ENCODE measurements at places on chromosomes 4 and X.

DNA sequence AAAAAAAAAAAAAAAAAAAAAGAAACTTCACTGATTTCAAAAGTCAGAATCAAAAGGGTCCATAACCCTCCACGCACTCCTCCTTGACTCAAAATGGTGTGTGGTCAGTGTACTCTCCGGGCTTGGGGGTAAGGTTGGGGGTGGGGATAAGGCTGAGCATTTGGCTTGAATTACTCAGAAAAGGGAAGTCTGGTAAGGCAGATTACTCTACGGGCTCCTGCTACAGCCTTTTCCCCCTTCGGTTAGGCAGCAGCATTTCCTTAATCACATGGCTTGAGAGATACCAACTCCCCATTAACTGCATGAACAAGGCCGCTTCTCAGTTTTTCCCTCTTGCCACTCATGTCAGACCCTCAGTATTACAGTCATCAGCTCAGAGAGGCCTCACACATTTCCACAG is 135.4 kb upstream of the DUSP21 start:
- no peak for DNase-seq

DNA sequence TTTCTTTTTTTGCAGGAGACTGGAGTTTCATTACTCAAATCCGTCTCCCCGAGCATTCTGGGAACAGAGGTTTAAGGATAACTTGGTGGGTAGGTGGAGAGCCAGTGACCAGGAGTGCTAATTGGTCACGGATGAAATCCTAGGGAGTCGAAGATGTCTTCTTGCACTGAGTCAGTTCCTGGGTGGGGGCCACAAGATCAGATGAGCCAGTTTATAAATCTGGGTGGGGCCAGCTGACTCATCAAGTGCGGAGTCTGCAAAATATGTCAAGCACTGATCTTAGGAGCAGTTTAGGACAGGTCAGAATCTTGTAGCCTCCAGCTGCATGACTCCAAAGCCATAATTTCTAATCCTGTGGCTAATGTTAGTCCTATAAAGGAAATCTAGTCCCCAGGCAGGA is 741.3 kb downstream of the PCDH7 start:
- no peak for DNase-seq

DNA sequence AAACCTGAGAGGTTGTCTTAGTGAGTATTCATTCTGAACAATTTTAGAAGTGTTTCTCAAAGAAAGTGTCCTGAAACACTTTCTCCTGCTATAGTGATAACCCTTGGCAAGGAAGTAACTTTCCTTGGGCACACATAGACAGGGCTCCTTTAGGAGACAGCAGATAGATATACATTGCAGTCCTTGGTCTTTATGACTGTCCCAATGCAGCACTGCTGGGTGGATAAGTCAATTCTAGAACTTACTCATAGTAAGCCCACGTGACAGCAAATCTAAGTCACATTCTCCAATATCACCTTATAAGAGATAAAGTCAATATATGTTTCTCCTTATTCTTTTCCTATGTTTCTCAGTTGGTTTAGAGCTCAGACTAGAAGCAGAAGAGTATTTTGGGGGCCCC is 46.7 kb downstream of the GPRASP3 start:
- DNase-seq: no peak

DNA sequence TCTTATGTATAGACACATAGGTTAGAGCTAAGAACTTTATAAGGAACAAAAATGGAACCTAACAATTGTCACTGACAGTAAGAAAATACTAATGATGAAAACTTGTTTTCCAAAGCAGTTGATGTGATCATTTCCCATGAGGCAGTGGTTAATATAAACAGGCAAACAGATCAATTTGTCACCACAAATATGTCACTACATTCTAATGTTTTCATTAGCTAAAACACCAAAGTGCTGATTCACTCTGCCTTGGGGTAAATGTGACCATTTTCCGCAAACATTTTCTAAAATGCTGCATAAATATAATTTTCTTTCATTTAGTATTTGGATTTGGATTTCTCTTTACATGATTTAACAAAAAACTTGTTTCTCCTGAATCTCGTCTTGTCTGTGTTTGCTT is 408.9 kb upstream of the CTSO start:
- DNase-seq: no peak

- no peak for DNase-seq
Measured at GRCh38 chr4:108742451-108743420, 20.1 kb downstream of the ETNPPL start.

DNA sequence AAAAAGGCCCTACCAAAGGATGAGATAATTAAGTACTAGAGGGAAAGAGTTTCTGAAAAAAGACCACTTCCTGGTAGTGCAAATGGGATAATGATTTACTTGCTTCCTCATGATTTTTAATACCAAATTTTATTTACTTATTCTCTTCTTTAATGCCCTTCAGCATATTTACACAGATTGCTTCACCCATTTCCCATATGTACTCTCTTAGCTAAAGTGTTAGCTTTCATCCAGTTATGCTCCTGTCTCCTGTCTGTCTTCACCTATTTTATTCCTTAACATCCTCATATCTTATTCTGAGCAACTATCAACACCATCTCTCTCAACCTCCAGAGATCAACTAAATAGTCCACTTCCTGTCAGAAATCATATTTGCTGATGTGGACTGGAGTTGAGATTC is 183.2 kb upstream of the HS3ST1 start:
- DNase-seq: no peak

GRCh38 chr4:108825737-108826136 is 62.9 kb upstream of the ETNPPL start:
- no peak for DNase-seq

DNA sequence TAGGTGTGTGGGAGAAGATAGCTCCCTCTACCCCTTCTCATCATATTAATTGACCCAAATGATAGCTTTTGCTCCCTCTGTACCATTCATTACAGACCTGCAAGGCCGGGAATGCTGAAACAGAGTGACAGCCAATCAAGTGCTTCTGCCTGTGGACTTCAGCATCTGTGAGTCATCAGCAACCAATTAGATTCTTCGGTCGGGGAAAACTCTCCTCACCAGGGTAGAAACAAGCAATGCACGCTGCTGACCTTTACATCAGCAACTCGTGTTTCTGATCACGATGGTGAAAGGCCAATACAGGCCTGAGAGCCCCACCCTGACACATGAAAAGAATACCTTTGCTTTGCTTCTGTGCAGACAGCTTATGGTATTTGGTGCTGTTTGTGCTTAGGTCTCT is 347.2 kb upstream of the DDX53 start:
- no peak for DNase-seq

DNA sequence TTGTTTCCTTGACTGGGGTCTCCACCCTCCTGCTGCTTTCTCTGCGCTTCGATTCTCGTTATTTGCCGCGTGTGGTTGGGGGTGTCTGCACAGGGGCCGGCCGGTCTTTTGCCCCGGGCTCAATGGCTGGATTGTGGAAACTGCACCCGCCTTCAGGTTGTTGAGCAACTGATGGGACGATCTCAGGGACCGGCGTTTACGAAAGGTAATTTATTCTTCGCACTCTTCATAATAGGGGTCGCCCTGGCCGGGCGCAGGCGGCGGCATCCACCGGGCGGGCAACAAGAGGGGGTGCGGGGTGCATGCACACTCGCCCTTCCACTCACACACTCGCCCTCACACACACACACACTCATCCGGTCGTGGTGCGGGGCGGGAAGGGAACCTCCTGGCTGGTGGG is 1.4 kb downstream of the ADGRL3 start:
- no peak for DNase-seq

DNA sequence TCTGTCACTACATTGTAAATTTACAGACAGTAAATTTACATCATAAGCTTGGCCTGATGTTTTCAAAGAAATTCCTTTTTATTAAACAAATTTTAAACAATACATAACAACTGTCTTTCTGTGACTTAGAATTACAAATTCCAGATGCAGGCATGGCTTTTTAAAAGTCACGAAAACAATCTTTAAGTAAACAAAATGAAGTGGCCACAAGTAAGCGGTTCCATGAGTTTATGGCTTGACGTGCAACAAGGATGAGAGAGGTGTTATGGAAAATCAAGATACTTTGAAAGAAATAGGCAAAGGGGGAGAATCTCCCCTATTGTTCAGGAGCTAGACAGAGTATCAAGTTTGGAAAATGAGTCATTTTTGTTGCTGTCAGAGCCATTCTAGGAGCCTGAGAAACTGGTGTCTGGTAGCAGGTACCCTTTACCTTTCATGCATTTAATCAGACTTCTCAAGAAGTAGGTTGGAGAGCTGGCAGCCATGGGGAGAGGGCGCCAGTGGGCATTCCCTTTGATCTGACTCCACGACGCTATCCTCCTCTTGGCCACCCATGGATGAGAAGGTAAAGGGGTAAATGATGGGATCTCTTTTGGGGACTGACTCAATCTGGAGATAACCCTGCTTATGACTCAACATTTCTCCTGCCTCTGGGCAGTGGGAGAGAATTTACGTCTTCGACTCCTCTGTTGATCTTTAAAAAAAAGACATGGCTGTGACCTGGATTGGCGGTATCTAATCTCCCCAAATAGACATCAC is 217.2 kb downstream of the SPRY1 start:
- DNase-seq: no peak

DNA sequence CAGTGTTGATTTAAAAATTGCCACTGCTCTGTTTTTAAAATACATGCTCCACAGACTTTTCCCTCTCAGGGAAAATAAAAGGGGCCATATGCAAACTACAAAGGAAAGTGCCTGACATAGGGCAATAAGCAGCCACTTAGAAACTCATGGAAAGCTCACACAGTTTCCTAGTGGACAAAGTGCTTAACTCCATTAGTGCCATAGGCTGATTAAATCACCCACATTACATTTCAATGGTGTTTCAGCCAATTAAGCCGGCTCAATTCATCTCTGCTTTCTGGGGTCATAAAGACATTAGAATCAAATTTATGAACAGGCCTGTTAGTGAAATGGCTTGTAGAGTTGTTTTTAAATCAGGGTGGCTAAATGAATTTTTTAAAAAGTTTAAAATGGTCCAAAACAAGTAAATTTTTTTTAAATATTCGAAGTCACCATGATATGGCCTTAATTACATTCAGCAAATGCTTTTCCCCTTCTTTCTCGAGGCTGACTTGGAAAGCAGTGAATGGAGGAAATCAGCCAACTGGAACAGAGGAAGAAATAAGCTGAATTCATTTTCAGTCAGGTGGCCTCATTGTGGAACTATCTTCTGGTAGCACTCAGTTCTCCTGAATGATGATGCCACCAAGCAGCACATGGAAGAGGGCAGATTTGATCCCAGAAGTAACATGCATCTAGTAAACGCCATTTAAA is 2305.1 kb upstream of the AGA start:
- DNase-seq: no peak

- no peak for DNase-seq
Measured at GRCh38 chr4:154838155-154838554, 57.1 kb downstream of the RBM46 start.

GRCh38 chr4:61918987-61919386 is 718.9 kb downstream of the ADGRL3 start:
- DNase-seq: no peak

DNA sequence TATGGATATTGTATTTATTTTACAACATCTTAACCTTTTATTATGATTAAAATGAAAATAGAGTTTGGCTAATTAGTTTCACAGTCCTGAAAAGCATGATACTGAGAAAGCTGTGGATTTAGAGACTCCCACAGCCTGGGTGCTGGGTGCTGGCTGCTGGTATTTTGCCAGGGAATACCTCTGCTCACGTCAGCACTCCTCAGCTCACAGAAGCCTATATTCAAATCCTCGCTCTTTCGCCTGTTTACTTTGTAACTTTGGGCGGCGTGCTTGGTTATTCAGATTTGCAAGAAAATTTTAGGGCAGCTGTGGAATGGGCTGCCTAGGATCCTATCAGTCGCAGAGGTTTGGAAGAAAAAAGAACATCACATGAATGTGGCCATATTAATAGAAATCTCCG is 261.8 kb downstream of the DCTD start:
- no peak for DNase-seq

DNA sequence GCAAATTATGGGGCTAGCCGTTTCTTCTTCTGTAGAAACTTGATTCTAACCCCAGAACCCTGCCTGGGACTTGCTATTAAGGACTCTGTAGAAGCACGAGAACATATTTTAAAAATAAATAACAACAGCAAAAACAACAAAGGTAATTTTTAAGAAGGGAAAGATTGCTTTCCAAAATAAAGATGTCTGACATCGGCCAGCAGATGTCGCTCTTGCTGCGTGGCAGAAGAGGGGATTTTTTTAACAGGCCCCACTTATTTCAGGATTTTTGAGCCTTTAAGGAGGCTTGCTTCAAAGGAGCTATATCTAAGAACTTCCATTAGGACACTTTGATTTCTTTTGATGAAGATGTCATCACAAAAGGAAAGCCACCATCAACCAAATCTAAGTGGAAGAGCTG is 62.8 kb upstream of the EGFL6 start:
- DNase-seq: no peak

GRCh38 chrX:53089224-53089842 is 4.6 kb upstream of the KANTR start:
- no peak for DNase-seq

All from GM06990 (cell line).